ENCODE measurements at places on chromosomes 2 and 18.

DNA sequence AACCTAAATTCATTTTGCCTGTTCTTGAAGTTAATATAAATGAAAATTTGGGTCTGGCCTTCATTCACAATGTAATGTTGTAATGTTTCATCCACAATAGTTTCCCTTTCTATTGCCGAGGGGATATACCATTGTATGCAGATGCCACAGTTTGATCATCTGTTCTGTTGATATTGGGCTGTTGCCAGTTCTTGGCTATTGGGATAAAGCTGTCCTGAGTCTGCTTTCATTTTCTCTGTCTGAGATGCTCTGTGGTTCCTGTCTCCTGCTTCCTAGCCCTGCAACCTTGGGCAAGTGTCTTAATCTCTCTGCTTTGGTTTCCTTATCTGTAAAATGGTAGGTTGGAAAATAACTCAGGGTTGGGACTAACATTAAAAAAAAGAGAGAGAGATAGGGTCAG, 25.2 kb downstream of the B3GNT2 start:
- no peak for DNase-seq

- no peak for DNase-seq
Measured at GRCh38 chr2:163157411-163157810, 318.8 kb upstream of the KCNH7 start.

DNA sequence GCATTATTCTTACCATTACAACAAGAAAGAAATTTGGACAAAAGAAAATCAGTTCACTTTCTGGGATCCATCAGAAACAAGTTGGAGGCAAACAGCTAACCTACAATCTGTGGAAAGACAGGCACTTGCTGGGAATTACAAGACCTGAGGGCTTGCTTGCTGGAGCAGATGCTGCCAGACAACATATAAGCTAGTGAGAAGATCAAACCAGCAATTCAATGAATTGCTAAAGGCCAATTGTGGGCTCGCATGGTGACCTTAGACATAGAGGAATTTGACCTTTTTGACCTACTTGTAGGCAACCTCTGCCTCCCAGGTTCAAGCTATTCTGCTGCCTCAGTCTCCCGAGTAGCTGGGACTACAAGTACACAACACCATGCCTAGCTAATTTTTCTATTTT, 921.2 kb upstream of the CNTNAP5 start:
- no peak for DNase-seq

- DNase-seq, result no peak
Measured at GRCh38 chr18:25639596-25639995, 287.6 kb upstream of the ZNF521 start.

- DNase-seq, result no peak
Measured at GRCh38 chr18:6279308-6279707, 135.4 kb downstream of the L3MBTL4 start.

DNA sequence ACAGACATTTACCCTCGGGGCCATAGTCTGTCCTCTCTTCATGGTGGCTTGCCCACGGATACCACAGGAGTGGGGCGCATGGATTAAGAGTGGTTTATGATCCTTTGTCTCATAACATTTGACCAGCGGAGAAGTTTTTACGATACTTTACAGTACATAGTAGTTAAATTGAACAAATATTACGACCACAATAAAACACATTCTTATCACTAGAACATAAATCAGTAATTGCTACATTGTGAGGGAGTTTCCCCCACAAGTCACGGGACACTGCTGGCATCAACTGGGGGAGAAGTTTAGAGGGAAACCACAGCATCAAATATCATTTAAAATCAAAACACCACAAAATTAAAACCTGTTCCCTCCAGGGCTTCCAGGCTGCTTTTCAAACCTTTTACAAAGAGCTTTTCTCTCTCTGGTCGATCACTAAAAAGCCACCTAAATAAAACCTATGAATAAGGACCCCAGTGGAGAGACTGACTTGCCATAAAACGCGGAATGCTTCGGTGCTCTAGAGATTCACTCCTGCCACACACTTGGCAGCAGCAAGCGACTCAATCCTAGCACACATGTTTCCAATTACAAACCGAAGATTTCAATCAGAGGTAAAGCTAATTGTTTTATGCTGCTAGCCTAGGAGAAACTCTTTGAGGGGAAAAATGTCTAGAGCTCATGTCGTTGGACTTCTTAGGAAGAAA, 173.7 kb upstream of the HNRNPA3 start:
- DNase-seq, result no peak

- DNase-seq, result no peak
Measured at GRCh38 chr2:147247749-147248148, 597.1 kb upstream of the ACVR2A start.

DNA sequence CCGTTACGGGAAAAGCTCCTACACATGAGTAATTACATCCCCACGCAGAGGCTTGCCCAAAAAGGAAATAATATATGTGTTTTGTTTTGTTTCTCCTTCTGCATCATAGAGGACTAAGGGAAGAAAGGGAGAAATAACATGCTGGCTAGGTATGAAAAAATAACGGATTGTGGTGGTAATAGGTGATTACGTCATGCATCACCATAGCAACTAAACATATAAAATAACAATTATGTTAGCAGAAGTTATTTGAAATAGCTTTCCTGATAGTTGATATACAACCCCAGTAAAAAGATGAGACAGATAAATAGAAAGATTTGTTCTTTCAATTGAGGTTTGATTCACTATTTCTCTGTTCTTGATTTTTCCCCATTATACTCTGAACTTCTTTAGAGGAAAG, 518.0 kb downstream of the ZNF516 start:
- DNase-seq, result no peak

GRCh38 chr2:64401529-64401880, 52.5 kb upstream of the LGALSL start:
- DNase-seq, result no peak

DNA sequence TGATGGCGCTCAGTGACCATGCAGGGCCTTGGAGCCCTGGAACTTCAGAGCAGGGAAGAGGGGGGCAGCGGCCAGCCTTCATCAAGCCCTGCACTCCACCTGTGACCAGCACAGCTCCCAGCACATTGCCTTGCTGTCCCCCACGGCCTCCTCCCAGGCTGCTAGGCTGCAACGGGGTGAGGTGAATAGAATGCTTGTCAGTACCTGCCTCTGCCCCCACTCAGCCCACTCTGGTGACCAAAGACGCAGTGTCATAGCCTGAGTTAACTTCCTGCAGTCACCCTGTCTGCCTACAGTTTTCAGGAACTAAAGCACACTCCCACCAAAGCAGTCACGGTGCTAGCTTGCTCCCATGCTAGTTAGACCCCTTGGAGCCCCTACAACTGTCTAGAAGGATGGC, 72.1 kb downstream of the STPG4 start:
- no peak for DNase-seq

GRCh38 chr2:1051075-1051474, 100.4 kb downstream of the SNTG2 start:
- no peak for DNase-seq

GRCh38 chr2:138600732-138601457, 99.3 kb downstream of the SPOPL start:
- no peak for DNase-seq

GRCh38 chr2:235500110-235500760, 6.4 kb downstream of the AGAP1 start:
- no peak for DNase-seq

DNA sequence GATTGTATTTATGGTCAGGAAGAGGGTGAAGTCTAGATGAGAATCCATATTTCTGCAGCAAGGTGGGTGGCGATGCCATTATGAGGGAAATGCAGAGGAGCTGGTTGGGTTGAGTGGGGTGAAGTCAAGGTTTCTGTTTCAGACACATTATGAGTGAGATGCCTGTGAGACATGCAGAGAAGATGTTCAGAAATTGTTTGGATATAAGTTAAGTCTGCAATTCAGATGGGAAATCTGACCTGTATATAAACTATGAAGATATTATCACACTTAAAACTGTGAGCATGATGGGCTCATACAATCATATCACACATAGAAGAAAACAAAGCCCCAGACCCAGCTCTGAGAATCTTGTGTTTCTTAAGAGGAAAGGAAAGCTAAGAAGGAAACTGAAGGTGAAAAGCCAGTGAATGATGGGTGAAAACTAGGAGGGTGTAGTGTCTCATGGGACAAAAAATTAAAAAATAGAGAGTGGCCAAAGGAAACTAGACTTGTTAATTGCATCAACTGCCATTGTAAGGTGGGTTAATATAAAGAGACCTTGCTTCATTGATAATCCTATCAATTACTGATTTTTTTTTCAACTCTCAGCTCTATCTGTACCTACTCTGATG, 14.2 kb downstream of the GALNT5 start:
- DNase-seq, result no peak

Measured in progenitor cell of endocrine pancreas (in vitro differentiated cells).